ENCODE measurements at places on chromosomes 4 and X.

DNA sequence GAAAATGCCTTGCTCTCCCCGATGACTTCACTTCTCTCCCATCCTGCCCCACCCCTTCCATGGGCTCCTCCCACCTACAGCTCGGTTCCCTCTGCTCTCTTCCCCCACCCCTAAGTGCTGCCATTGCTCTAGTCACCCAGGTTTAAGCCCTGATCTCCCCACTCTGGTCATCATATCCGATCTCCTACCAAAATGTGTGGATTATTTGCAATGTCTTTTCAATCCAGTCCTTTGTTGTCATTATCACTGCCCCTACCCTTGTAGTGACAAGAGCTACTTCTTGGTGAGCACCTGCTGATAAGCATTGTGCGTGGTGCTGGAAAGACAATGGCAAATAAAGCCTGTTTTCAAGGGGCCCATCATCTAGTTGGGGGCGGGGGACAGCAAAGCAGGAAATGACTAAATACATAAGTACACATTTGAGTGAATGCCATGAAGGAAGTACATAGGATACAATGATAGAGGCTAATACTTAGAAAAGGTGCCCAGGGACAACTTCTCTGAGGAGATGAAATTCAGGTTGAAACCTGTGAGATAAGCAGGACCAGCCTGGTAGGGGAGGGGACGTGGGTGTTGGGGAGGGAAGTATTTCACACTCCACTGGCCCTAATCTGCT lies 63.8 kb downstream of the DLG3 start:
- DNase-seq = no peak

- no peak for DNase-seq
Observed at GRCh38 chr4:127849505-127850234, 31.0 kb upstream of the PLK4 start.

DNA sequence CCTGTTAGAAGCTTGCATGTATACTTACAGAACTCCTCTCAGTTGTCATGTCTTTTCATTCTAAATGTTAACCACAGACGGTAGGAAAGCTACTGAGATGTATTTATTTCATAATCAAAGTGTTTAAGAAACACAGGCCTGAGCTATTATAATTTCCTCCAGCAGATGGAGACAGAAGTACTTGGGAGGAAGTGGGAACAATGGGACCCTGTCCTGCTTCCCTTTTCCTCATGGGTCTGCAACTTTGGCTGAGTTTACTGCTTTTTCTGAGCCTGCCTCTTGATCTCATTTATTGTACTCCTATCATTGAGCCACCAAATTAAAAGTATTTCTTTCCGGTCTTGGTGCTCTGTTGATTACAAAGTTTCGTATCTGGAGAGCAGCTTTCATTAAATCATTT lies 67.7 kb upstream of the SPANXN2 start:
- no peak for DNase-seq

GRCh38 chrX:7088968-7089615 lies 58.4 kb upstream of the STS start:
- no peak for DNase-seq

DNA sequence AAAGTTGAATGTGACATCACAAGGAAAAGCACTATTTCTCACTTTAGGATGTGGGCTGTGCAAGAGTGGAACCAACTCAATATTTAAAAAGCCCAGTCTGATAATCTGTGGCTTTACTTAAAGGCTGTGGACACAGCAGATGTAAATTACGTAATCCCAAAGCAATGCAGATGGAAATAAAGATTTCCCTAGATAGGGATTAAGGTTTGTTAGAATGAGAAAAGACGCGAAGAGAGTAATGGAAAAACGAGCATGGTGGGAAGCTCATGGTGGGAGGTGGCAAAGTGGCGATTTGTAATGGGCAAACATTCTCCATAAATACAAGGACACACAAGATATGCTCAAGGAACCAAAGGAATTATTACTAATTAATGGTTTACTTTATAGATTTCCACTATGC lies 985.5 kb downstream of the FSTL5 start:
- no peak for DNase-seq

DNA sequence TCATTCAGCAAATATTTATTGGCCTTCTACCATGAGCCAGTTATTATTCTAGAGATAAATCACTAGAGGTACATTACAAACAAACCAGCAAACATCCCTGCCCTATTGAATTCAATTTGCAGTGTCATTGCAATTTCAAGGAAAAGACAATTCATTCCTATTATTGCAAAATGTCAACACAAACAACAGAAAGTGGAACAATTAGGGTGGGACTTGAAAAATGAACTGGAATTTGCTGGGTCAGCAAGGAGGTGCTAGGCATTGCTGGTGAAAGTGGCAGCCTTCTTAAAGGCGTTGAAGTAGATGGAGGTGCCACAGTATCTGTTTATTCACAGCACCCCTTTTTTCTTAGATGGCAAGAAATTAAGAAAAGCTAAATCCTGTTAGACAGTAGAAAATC lies 224.0 kb upstream of the BMP3 start:
- DNase-seq = no peak

DNA sequence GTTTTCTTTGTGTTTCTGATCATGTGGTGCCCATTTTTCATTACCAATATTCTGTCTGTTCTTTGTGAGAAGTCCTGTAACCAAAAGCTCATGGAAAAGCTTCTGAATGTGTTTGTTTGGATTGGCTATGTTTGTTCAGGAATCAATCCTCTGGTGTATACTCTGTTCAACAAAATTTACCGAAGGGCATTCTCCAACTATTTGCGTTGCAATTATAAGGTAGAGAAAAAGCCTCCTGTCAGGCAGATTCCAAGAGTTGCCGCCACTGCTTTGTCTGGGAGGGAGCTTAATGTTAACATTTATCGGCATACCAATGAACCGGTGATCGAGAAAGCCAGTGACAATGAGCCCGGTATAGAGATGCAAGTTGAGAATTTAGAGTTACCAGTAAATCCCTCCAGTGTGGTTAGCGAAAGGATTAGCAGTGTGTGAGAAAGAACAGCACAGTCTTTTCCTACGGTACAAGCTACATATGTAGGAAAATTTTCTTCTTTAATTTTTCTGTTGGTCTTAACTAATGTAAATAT lies 110.4 kb downstream of the IL13RA2 start:
- no peak for DNase-seq

GRCh38 chrX:106894392-106894909 lies 8.7 kb downstream of the RIPPLY1 start:
- DNase-seq = peak; percentile 31
